HuH-7 (cell line): ENCODE measurements at places on chromosomes 1 and 21.

- no peak for DNase-seq
Measured at GRCh38 chr1:76229279-76230005, 154.9 kb downstream of the ST6GALNAC3 start.

GRCh38 chr1:16189003-16189402 lies 23.4 kb downstream of the ARHGEF19 start:
- DNase-seq, result no peak

GRCh38 chr1:227059076-227059475 lies 119.0 kb downstream of the COQ8A start:
- DNase-seq, result no peak

GRCh38 chr1:41774471-41774990 lies 144.2 kb downstream of the HIVEP3 start:
- no peak for DNase-seq

DNA sequence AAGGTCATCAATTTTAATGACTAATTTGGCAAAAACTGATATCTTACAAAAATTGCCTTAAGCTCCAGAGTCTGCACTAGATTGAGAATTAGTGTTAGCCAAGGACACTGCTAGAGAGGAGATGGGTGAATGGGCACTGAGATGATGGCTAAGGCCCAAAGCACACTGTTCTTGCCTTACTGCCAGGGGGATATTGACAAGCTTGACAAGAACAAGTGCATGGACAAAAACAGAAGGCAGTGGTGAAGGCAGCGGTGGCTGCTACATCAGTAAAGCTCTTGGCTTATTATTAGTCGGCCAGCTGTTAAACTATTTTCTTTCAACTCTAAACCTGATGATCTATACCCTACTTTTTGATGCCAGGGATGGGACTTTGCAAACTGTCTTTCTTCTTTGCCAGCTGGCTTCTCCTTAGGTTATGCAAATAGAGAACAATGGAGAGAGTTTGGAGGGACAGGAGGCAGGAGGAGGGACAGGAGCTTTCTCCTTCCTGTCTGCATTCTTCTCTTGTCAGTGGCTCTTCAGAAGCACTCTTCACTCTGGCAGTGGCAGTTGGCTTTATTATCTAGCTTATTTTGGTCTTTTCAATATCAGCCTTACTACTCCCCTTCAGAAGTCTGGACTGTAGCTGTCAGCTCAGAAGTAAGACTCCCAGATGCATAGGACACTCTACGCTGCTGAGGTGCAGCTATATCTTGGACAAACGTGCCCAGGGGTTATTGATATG lies 853.5 kb upstream of the TMPRSS15 start:
- DNase-seq, result no peak

GRCh38 chr1:222104694-222105392 lies 363.0 kb upstream of the DUSP10 start:
- no peak for DNase-seq

DNA sequence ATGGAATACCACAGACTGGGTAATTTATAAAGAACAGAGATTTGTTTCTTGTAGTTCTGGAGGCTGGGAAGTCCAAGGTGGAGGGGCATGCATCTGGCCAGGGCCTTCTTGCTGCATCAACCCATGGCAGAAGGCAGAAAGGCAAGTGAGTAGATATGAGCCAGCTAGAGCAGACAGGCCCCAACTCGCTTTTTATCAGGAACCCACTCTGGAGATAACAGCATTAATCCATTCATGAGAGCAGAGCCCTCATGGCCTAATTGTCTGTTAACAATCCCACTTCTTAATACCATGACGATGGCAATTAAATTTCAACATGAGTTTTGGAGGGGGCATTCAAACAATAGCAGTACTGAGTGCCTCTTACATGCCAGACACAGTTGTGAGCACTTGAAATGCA lies 87.2 kb upstream of the SOX13 start:
- DNase-seq, result no peak

- DNase-seq, result peak; percentile 33
Measured at GRCh38 chr1:173255214-173255813, 48.2 kb upstream of the TNFSF4 start.

DNA sequence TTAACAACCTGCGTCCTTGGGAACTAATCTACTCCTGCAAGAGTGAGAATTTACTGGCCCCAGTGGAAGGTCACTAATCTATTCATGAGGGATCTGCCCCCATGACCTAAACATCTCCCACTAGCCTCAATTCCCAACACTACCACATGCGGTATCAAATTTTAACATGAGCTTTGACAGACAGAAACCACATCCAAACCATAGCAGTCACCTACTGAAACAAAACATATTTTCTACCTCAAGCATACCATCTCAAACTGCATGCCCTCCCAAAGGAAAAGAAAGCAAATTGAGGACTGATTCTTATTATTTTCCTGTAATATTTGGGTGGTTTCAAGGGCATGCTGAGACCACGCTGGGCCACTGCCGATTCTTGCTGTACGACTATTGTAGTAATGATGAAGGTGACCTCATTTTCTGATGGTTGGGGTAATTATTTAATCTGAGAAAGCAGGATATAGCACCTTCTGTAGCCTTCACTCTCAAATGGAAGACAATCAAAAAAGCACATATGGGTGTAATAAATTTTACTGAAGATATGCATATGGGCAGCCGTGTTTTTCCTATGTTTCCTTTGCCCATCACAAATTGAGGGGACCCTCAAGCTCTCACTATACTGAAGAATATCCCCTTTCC lies 13.2 kb upstream of the GBP5 start:
- no peak for DNase-seq

GRCh38 chr1:206477581-206478380 lies 7.5 kb downstream of the IKBKE start:
- DNase-seq, result no peak

DNA sequence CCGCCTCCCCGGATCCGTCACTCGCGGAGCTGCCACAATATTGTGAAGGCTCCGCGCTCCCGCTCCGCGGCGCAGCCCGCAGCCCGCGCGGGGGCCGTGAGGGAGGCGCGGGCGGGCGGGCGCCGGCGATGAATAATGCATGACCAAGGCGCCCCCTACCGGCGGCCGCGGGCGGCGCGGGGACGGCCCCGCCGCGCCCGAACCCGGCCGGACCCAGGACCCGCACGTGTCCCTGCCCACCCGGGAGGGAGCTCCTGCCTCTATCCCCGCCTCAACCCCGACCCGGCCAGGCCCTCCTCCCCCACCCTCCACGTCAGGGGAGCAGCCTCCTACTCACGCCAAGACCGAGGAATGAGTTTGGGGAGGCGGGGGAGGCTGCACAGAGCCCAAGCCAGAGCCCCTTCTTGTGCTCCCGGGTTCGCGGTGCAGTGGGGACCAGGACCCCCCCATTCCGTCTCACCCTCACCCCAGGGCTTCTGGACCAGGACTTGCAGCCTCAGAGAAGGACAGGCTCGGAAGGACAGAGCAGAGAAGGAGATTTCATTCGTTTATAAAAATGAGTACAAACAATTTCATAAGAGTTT lies 70.8 kb upstream of the CASZ1 start:
- DNase-seq, result peak; percentile 66

DNA sequence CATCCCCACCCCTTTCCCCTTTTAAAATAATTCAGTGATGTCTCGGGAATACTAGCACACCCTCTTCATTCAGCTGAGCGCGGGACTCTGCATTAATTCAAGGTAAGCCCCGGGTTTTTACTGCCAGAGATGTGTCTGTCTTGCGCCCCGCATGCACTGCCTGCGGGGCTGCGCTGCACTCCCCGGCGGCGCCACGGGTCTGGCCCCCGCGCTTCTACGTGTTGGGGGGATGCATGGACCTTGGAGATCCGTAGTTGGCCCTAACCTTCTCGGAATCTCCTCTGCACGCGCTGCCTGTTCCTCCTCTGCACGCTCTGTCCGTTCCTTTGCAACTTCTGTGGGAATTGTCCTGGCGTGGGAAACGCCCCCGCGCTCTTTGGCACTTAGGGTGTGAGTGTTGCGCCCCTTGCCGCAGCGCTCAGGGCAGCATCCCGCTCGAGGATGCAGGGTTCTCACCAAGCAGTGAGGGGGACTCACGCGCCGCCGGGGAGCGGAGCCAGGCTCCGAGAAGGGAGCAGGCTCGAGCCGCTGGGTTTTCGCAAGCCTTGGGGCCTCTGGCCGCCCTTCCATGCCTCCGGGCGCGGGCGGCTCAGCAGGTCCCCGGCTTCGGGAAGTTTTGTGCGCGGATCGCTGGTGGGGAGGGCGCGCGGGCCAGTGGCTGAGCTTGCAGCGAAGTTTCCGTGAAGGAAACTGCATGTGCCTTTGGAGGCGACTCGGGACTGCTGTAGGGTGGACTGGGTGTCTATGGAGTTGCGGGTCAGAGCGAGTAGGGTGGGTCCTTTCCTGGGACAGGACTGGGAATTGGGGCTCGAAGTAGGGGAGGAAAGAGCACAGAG lies 165.1 kb upstream of the CACNA1E start:
- no peak for DNase-seq

GRCh38 chr21:42941696-42942085 lies 16.3 kb upstream of the ERVH48-1 start:
- no peak for DNase-seq

- peak; percentile 47 for DNase-seq
Measured at GRCh38 chr1:12124693-12125421, 41.9 kb upstream of the TNFRSF1B start.
